GF-D8 (cell line): ENCODE measurements at places on chromosomes 11 and 22.

GRCh38 chr11:129695571-129696308 lies 119.9 kb upstream of the TMEM45B start:
- no peak for DNase-seq

DNA sequence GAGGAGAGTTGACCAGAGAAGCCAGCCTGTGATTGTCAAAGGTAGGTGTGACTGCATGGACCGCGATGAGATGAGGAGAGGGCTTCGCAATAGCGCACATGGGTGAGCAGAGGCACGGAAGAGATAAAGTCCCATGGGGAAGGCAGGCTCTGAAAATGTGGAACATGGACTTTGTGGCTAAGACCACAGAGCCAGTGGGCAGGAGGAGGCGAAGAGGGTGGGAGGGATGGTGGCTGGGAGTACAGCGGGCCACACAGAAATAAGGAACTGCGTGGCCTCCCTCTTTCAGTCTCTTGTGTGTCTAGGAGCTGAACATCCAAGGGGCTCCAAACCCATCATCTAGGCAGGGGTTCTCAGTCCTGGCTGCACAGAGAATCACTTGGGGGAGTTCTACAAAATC lies 98.6 kb downstream of the TENM4 start:
- DNase-seq = no peak

GRCh38 chr11:124075492-124075840 lies 34.3 kb upstream of the OR10G7 start:
- DNase-seq = no peak

- DNase-seq = no peak
Measured at GRCh38 chr11:58639669-58640068, 17.2 kb downstream of the CNTF start.

DNA sequence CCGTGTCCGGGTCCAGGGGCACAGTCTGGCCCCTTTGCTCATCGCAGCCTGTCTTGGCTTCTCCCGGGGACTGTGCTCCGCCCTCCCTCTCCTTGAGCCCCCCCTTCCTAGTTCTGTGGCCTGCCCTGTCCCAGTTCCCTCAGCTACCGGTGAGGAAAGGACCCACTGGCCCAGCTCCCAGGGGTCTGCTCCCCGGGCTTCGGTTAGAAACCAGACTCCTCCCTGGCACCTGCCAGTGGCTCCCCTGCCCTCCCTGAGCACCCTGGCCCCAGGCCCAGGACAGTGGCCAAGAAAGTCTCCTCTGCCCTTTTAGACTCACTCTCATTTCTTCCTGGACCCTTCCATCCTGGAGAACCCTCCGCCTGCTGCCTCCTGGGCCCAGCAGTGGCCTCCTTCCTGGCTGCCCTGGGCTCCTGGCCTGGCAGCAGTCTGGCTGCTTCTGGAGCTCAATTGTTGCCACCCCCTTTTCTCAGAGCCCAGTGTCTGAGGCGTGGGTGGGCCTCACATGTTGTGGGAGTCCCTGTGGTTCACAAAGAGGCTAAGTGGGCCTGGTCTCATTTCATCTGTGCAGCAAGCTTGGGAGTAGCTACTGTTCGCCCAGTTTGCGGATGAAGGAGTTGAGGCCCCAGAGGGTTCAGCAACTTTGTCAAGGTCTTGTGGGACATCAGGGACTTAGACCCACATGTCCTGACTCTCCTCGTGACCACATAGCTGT lies 12.6 kb downstream of the PRDM11 start:
- no peak for DNase-seq

DNA sequence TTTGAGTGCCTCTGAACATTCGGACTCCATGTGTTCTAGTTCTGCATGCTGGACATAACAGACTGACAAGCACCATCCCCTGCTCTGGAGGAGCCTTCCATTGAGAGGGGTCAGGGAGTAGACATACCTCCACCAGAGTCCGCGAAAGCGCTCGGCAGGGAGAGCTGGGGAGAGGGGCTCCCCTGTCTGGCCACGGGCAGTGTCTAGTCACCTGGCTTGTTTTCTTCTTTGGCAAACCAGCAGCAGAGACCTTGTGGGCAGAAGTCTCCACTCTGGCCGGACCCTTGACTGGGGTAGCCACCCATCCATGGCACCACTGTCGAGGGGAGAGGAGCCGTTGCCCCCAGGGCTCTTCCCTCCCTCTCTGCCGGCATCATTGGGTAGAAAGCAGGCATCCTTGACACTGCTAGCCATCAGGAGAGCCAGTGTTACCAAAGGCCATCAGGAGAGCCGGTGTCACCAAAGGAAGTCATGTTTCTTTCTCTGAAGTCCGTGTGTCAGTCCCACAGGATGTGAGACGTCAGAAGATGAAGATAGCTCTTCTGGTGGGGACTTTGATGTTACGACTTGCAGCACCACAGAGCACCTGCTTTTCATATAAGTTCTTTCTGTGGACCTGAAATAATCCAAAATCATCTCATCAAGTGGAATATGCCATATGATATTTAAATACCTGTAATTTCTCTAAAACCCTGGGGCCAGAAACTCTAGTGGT lies 305.6 kb downstream of the TBC1D22A start:
- DNase-seq = no peak

DNA sequence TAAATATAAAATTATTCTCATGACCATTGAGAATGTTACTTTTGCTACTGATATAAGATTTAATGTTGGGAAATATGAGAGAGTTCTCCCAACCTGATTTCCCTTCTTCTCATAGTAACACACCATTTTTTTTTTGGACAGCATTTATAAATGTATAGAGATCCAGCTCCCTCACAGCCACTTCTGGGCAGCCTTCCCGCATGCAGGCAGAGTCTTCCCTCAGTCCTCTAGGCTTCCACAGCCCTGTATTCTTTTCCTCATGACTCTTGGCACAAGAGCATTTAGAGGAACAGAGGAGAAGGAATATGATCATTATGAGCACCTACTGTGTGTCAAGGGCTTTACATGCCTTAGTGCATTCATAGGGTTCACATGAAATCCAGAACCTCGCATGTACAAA lies 9.0 kb downstream of the DTX4 start:
- DNase-seq = no peak

DNA sequence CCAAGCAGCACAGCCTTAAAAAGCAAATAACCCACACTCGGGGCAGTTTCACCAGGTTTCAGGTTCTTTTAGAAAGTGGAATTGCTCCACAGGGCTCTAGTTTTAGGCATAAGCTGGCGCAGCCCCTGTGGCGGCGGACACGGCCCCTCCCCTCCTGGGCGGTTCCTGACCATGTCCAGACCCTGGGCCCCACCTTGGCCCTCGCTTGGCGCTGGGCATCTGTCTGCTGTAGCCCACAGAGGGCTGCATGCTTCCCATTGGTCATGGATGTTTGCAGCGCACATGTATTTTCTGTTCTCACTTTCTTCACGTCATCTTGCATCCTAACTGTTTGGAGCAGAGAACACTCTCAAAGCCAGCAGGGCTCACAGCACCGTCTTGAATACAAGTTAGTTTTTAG lies 244.3 kb downstream of the BRD1 start:
- no peak for DNase-seq

DNA sequence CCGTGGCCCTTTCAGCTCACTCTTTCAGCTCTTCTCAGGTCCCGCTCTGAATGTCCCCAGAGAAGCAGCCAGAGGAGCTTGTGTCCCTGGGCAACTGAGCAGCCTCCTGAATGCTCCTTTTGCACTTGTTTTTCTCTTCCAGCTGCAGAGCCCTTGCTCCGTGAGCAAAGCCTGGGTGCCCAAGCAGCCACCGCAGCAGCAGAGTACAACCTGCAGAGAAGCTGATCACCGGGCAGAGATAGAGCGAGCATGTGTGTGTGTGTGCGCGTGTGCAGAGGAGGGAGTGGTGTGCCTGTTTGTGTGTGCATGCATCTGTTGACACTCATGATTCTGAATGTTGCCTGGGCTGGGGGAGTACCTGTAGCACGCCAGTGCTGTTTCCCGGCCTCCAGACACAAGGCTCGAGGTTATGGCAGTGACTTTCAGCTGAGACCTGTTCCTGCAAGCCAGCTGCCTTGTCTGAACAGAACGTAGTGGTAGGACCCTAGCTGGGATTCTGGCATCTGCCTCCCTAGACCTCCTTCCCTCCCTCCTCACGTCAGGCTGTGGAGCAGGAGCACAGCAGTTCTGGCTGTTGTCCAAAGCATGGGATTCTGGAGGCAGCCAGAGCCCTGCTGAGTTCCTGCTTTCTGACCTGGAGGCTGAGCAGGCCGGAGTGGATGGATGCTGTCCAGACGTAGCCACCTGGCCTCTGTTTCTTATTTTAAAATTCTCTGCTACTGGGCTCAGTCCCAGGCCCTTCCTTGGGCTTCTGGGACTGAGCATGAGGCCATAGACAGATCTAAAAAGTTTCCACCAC lies 4.5 kb upstream of the MAPK8IP1 start:
- DNase-seq = no peak

DNA sequence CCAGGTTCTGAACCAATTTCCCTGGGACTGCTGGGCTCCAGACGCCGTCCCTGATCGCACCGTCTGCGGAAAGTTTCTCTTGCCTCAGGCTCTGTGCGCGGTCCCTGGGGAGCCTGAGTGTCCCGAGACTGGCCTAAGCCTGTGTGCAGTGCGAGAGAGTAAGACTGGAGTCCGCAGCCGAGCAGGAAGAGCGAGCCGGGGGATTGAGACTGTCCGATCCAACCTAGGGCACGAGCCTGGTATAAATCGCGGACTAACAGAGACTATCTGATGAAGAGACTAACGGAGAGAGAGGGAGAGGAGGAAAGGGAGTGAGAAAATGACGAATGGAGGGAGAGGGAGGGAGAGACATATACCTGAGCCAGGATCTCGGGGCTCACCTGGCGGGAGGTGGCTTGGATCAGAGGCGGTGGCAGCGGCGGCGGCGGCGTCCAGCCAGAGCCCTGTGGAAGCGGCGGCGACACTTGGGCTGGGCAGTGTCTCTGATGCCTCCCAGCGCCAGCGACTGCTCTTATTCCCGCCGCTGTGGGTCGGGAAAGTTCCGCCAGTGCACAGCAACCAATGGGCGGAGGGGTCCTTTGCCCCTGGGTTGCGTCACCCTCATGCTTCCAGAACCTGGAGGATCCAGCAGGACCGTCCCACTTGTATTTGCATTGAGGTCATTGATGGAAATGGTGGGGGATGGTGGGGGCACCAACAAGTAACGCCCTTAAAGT lies at the start of gene CALCA:
CALCA (minus strand) TSS at position 487 of the 716 bp plus-strand sequence. CDS start 1,159 bp downstream, outside the sequence.
- DNase-seq = no peak

DNA sequence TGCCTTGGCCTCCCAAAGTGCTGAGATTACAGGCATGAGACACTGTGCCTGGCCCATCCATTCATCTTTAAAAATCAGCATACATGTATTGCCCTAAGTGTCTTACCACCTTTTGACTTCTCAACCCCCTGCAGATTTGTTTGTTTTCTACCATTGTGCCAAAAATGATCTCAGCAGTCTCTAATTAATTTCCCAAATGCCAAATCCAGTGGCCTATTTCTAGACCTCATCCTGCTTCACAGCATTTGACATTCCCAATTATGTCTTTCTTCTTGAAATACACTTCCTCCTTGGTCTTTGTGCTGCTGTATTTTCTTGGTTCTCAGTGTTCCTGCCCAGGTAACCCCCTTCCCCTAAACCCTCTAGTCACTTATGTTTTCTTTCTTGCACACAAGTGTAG lies 46.0 kb upstream of the GRAMD1B start:
- DNase-seq = no peak

- no peak for DNase-seq
Measured at GRCh38 chr11:28615542-28615941, 507.4 kb downstream of the METTL15 start.

- no peak for DNase-seq
Measured at GRCh38 chr11:69352715-69353319, 58.9 kb downstream of the MYEOV start.

DNA sequence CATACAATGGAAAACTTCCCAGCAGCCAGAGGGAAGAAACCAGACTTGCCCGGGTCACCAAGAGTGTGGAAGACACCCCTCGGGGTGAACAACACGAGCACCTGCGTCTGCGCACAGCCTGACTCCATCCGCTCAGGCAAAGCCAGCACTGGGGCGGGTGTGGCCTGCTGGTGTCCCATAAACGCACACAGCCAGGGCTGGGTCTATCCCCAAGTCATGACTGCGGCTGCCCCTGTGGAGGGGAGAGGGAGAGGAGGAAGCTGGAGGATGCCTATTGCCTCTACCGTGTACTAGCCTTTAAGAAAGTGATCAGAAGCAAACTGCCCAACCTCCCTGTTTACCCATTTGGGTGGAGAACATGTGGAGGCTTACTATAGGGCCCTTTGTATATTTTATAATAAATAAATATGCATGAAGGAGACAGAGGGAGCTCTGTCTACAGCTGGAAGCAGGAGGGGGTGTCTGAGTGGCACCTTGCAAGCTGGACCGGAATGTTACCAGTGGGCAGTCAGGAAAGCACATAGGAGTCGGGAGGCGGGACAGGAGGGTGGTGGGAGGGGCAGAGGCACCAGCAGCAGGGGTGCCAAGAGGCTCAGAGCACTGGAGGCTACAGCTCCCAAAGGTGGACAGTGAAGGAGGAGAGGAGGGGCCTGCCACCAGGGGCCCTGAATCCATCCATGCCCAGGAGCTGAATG lies 79.6 kb downstream of the PHF21B start:
- no peak for DNase-seq

- DNase-seq = no peak
Measured at GRCh38 chr11:87185228-87185627, 147.5 kb downstream of the TMEM135 start.

DNA sequence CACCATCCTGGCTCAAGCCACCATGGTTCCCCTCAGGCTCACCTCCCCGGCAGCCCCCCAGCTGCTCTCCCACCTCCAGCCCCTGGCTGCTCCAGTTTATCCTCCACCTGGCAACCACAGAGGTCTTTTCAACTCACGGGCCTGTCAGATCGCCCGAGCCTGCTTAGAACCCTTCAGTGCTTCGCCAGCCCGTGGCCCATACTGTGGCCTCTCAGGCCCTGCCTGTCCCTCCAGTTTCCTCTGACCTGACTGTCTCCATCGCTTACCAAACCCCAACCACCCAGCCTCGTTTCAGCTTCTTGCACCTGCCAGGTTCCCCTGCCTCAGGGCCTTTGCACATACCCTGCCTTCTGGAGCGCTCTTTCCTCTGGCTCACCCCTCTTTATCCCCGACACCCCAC lies 6.9 kb downstream of the KCNC1 start:
- DNase-seq = no peak

DNA sequence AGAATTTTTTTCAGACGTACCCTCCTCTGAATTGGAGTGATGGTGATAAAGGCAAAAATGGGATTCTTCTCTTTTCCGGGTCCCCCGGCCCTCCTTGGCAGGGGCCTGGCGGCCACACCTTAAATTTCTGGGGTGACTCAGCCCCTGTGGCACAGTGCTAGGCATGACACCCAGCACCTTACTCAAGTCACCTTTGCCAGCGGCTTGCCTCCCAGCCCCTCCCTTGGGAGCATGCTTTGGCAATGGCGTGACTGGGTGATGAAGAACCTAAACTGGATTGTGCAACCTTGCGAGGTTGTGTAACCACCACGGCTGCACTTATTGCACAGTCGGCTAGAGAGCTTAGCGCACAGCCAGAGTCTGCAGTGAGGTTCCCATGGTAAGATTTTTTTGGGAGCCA lies 16.2 kb upstream of the LDLRAD3 start:
- peak; percentile 0 for DNase-seq

- no peak for DNase-seq
Measured at GRCh38 chr11:66082946-66083698, 13.1 kb downstream of the PACS1 start.

GRCh38 chr11:67033661-67034166 lies 10.8 kb downstream of the SYT12 start:
- no peak for DNase-seq
